Mesenchymal stem cell (in vitro differentiated cells and primary cell): ENCODE measurements at places on chromosomes 1 and 21.

GRCh38 chr1:33640114-33640660 lies 167.7 kb downstream of the ZSCAN20 start:
- no peak overlapping the region for H3K27ac ChIP-seq
- peak; percentile 2 for DNase-seq
- no peaks in the 10 kb centered on the region for H3K4me1 ChIP-seq

GRCh38 chr1:33378976-33379375 lies 51.9 kb downstream of the PHC2 start:
- H3K27me3 ChIP-seq = no peaks in the 10 kb centered on the region
- no peak for DNase-seq
- peaks cover 35% of the 10 kb centered on the region for H3K36me3 ChIP-seq
- no peak overlapping the region for H3K27ac ChIP-seq
- no peak overlapping the region for H3K4me3 ChIP-seq
- H3K4me1 ChIP-seq = peaks cover 7% of the 10 kb centered on the region

DNA sequence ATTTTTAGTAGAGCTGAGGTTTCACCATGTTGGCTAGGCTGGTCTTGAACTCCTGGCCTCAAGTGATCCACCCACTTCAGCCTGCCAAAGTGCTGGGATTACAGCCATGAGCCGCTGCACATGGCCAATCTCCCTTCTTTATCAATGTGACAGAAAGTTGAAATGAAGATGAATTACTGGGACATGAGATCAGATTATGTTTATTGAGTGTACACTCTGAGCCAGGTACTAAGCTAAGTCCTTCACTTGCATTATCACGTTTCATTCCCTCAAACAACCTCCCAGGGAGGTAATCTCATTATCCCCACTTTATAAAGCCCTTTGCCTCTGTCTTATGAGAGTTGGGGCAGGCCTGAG lies 6.3 kb upstream of the CHI3L2 start:
- H3K4me3 ChIP-seq = no peak overlapping the region
- no peaks in the 10 kb centered on the region for H3K27me3 ChIP-seq
- no peak overlapping the region for H3K27ac ChIP-seq
- H3K36me3 ChIP-seq = no peaks in the 10 kb centered on the region

GRCh38 chr1:105736349-105736748 lies 1320.1 kb upstream of the PRMT6 start:
- no peaks in the 10 kb centered on the region for H3K4me1 ChIP-seq
- no peak overlapping the region for H3K27ac ChIP-seq
- H3K4me3 ChIP-seq = no peak overlapping the region
- no peaks in the 10 kb centered on the region for H3K36me3 ChIP-seq

- no peaks in the 10 kb centered on the region for H3K4me1 ChIP-seq
- H3K4me3 ChIP-seq = no peak overlapping the region
- no peak for DNase-seq
- no peaks in the 10 kb centered on the region for H3K27me3 ChIP-seq
- peaks cover 27% of the 10 kb centered on the region for H3K36me3 ChIP-seq
- H3K27ac ChIP-seq = no peak overlapping the region
Measured at GRCh38 chr21:37166733-37167132, 93.7 kb downstream of the TTC3 start.

DNA sequence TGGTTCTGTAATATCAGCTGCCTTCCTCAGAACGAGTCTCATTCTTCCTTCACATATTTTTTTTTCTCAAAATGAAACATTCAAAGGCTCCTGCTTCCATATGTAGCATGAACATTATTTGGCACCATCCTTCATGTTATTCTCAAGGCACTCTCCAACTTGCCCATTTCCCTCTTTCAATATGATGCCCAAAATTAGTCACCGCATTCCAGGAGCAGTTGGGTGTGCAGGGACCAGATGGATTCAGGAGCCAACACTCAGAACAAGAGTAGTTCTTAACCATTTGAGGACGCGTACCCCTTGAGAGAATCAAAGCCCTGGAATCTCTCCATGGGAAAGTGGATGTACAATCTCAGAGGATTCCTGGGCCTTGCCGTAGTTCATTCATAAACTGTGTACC lies 50.3 kb downstream of the KCNK1 start:
- no peaks in the 10 kb centered on the region for H3K4me1 ChIP-seq
- H3K4me3 ChIP-seq = no peak overlapping the region
- H3K27me3 ChIP-seq = no peaks in the 10 kb centered on the region
- no peak overlapping the region for H3K27ac ChIP-seq
- no peaks in the 10 kb centered on the region for H3K36me3 ChIP-seq

DNA sequence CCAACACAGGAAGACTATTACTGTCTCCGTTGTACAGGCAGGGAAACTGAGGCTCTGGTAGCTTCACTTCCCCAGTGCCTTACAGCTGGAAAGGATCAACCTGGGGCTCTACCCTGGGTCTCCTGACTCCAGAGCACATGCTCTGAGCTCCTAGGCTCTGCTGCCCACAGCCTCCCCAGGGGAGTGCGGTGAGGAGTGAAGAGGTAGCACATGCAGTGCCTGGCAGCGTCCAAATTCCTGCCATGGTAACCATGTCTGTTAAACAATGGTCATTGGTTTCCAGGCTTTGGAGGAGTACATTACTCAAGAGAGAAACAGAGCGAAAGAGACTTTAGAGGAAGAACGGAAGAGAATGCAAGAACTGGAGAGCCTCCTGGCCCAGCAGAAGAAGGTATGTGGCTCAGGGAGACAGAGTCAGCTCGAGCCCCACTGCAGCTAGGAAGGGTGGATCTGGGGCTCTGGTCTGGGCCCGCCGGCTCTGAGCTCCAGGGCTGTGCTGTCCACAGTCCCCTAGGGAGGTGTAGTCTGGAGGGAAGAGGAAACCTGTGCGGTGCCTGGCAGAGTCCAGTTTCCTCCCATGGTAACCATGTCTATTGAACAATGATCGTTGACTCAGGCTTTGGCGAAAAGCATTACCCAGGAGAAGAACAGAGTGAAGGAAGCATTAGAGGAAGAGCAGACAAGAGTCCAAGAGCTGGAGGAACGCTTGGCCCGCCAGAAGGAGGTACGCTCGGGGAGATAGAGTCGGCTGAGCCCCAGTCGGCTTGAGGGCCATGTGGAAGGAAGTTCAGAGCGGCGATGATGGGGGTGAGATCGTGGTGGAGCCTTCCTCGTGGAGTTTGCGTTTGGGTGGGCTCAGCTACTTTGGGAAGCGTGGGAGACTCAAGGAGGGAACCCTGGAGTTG lies 64.6 kb upstream of the EFHD2 start:
- peaks cover 2% of the 10 kb centered on the region for H3K4me1 ChIP-seq
- no peak for DNase-seq
- peaks cover 16% of the 10 kb centered on the region for H3K27me3 ChIP-seq
